ENCODE measurements at places on chromosomes 6 and 20.
A peak's percentile ranks its signal among the peaks of the same experiment; 100 is the strongest.

GRCh38 chr6:3748208-3749066 is 3.1 kb downstream of the PXDC1 start:
- DNase-seq, result peak; percentile 94

DNA sequence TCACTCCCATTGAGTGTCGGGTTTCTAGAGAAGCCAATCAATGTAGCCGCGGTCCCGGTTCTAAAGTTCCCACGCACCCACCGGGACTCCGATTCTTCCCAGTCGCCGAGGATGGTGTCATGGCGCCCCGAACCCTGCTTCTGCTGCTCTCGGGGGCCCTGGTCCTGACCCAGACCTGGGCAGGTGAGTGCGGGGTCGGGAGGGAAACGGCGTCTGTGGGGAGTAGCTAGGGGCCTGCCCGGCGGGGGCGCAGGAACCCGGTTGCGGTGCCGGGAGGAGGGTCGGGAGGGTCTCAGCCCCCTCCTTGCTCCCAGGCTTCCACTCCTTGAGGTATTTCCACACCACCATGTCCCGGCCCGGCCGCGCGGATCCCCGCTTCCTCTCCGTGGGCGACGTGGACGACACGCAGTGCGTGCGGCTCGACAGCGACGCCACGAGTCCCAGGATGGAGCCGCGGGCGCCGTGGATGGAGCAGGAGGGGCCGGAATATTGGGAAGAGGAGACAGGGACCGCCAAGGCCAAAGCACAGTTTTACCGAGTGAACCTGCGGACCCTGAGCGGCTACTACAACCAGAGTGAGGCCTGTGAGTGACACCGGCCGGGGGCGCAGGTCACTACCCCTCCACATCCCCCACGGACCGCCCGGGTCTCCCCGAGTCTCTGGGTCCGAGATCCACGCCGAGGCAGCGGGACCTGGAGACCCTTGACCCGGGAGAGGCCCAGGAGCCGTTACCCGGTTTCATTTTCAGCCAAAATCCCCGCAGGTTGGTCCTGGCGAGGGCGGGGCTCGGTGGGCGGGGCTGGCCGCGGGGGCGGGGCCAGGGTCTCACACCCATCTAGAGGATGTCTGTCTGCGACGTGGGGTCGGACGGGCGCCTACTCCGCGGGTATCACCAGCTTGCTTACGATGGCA is 35.2 kb upstream of the HLA-G start:
- DNase-seq, result no peak

DNA sequence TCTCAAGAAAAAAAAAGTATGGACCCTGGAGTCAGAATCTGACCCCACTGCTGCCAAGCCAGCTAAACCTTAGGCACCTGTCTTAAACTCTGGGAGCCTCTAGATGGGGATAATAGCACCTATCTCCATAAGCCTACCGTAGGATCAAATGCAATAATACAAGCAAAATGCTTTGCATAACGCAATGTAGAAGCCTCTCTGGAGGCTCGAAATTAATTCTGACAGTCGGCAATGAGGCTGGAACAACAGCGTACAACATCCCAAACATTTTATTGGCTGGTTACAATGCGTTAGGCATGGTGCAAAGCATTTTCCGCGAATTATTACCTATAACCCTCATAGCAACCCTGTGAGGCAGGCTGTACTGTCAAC is 521 bp downstream of the CDK5RAP1 start:
- peak; percentile 79 for DNase-seq

- peak; percentile 60 for DNase-seq
Measured at GRCh38 chr6:47097092-47097945, 55.2 kb upstream of the ADGRF1 start.

DNA sequence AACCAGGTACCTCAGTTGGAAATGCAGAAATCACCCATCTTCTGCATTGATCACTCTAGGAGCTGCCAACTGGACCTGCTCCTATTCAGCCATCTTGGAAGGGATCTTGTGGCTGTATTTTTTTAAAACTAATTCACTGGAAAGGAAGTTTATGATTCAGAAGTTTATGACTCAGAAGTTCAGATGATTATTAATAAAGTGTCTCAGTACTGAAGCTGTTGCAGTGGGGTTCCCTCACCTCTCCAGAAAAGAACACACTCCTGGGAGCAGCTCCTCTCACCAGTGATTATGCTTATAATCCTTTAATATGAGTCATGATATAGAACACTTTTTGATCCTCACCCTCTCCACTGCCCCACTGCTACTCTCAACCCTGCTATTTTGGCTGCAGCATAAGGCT is 291.2 kb upstream of the HS3ST5 start:
- no peak for DNase-seq

- DNase-seq, result no peak
Measured at GRCh38 chr6:116883005-116883404, 6.0 kb downstream of the RFX6 start.

GRCh38 chr6:31011153-31011552 is 879 bp downstream of the MUC22 start:
- no peak for DNase-seq

DNA sequence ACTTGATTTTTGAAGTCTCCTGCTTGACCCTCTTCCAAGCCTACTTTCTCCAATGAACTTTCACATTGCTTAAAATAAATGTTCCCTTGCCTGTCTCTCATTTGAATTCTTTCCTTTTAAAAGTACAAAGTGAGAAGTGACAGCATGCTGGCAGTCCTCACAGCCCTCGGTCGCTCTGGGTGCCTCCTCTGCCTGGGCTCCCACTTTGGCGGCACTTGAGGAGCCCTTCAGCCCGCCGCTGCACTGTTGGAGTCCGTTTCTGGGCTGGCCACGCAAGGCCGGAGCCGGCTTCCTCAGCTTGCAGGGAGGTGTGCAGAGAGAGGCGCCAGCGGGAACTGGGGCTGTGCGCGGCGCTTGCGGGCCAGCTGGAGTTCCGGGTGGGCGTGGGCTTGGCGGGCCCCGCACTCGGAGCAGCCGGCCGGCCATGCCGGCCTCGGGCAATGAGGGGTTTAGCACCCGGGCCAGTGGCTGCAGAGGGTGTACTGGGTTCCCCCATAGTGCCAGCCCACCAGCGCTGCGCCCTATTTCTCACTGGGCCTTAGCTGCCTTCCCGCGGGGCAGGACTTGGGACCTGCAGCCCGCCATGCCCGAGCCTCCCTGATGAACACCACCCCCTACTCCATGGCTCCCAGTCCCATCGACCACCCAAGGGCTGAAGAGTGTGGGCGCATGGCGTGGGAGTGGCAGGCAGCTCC is 31.9 kb downstream of the SERPINB6 start:
- no peak for DNase-seq
